Cardiac fibroblast (primary cell): ENCODE measurements at places on chromosomes 16 and 17.

DNA sequence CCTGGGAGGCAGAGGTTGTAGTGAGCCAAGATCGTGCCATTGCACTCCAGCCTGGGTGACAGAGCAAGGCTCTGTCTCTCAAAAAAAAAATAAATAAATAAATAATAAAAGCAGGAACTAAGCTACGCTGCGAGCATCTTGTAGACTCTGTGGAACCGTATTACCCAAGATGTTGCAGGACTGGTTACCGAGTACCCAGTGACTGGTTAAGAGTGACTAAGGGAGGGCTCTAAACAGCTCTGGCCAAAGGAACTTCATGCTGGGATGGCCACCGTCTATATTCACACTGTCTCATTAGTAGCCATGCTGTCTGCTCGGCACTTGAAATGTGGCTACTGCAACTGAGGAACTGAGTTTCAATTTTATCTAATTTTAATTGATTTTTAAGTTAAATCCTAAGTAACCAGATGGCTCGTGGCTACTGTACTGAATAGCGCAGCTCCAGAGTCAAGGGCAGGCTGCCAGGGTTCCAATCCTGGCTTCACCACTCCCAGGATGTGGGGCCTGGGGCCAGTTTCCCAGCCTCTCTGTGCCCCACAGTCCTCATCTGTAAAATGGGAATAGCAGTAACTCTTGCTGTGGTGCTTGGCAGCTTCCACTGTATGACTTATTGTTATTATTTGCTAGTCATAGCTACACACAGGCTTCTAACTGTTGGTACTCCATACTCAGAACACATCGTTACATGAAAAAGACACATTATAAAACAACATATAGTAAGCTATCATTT is 3.0 kb downstream of the NTAN1 start:
- DNase-seq = peak; percentile 35

GRCh38 chr16:89517128-89517527 is 8.9 kb downstream of the SPG7 start:
- DNase-seq = no peak

DNA sequence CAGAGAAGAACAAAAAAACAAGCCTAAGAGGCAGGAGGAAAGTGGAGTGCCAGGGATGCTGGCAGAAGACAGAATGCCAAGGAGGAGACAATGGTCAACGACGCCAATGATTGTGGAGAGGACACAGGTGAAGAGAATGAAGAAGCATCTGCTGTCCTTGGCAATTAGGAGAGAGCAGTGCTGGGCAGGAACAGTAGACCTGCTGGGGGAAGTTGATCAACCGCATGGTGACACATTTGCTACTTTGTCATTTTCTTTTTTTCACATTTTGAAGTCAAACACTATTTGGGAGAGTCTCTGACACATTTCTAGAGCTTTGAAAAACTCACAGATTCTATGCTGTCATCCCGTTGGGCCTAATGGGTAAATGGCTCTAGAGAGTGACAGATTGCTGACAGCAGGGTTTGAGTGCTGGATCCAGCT is 1.1 kb upstream of the PIK3R6 start:
- no peak for DNase-seq

DNA sequence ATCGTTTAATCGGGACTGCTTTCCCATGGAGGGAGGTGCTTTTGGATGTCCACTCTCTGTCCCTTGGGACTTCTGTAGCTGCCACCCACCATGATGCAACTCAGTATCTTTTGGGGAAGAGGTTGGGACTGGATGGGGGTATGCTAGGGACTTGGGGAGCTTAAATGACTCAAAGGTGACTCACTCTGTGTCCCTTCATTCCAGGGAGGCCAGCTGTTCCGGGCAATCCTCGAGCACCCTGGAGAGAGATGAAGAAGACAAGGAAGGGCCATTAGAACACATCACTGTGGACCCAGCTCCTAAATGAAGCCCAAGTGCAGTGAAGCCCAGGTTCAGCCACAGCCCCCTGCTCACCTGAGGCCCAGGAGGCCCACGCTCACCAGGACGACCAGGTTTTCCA is 4.6 kb downstream of the COL1A1 start:
- DNase-seq = peak; percentile 55

- no peak for DNase-seq
Observed at GRCh38 chr17:28675980-28676379, 14.0 kb downstream of the SUPT6H start.

DNA sequence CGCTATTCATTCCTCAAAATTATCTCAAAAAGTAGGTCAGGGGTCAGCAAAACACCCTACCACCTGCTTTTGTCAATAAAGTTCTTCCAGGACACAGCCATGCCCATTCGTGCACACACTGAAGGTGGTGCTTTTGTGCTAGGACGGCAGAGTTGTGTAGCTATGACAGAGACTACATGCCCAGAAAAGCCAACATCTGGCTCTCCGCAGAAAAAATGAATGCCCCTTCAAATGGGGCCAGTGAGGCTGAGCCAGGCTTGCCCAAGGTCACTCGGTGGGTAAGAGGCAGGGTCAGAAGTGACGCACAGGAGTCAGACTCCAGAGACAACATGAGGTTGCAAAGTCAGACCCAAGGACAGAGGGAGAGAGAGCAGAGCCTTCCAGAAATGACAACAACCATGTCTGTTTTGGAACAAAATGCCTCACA is 200.1 kb downstream of the XYLT1 start:
- DNase-seq = no peak

DNA sequence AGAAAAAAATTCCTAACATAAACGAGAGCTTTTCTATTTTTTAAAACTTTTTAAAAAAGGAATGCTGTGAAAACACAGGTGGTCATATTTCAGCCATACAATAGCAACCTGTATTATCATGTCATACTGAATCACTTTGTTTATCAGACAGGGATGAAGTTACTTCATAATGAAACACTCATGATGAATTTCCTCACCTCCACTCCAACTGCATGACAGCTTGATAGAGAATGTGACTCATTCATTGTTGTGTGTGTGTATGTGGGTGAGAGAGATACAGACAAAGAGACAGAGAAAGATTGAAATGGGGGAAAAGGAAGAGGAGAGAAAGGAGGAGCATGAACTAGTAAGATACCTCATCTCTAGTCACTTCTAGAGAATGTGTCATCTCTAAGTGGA is 109.0 kb downstream of the SYCE1L start:
- peak; percentile 93 for DNase-seq

DNA sequence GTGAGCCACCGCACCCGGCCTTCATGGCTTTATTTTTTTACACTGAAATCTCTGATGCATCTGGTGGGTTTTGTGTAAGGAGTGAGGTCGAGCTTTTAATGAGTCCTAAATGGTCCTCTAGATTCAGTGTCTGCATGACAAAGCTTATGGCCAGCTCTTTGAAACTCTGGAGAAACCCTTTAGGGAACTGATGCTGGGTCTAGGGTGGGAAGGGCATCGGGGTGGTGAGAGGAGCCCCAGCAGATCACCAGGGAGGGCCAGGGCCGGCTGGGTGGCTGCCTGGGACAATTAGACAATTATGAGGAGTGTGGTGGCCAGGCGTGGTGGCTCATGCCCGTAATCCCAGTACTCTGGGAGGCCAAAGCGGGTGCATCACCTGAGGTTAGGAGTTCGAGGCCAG is 93.9 kb downstream of the SEC14L1 start:
- DNase-seq = no peak

DNA sequence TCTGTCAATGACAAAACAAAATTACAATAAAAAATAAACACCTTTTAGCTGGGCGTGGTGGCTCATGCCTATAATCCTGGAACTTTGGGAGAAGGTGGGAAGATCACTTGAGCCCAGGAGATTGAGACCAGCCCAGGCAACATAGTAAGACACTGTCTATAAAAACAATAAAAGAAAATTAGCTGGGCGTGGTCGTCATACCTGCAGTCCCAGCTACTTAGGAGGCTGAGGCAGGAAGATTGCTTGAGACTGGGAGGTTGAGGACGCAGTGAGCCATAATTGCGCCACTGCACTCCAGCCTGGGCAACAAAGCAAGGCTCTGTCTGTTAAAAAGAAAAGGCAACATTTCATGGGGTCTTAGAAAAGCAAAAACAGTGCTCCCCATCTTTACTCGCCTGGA is 32.7 kb downstream of the EMP2 start:
- DNase-seq = no peak

GRCh38 chr17:81890447-81891302 is 711 bp downstream of the ALYREF start:
- no peak for DNase-seq

DNA sequence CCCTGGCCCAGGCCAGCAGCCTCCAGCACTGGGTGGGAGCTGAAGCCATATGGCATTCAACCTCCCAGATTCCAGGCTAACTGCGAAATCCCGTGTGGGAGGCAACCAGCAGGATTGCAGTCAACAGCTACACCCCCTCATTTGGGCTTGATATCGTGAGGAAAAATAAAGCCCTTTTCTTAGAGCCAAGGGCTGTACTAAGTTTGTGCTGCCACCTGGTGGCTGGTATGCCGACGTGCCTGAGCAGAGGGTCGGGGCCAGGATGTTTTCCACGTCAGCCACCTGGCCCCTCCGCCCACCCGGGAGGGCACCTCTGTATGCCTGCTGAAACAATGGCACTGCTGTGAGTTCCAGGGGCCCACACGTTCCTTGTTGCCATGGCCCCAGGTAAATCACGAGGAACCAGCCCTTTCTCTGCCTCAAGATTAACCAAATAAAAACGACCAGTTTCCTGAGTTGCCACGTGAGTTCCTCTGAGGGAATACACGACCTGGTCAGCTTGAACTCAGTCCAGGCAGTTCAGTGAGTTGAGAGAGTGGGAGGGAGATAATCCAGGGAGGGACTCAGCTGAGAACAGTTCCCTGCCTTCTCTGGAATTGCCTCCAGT is 9.0 kb downstream of the TMEM98 start:
- DNase-seq = peak; percentile 73

DNA sequence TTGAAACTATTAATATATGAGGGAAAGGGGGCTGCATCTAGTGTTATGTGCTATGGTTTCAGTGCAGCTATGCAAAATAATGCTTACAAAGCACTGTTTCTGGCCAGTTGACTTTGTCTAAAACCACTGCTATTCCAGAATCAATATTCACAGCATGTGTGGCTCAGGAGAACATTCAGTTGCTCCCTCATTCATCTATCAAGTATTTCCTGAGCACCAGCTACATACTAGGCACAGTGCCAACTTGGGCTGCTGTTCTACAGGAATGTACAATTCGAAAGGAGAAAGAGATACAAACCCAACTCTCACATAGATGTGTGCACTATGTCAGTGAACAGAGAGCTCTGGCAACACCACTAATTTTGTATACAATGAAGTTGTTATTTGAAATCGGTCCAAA is 183.0 kb downstream of the PHKB start:
- DNase-seq = peak; percentile 91

GRCh38 chr17:11996722-11997146 is 541 bp downstream of the ZNF18 start:
- DNase-seq = peak; percentile 50

- DNase-seq = no peak
Observed at GRCh38 chr17:9110501-9110900, 89.2 kb downstream of the NTN1 start.

GRCh38 chr16:85515319-85515745 is 97.8 kb upstream of the GSE1 start:
- DNase-seq = no peak

- no peak for DNase-seq
Observed at GRCh38 chr16:19239511-19240155, 45.9 kb upstream of the CLEC19A start.

GRCh38 chr17:80850109-80850508 is 141.5 kb upstream of the CHMP6 start:
- DNase-seq = no peak

DNA sequence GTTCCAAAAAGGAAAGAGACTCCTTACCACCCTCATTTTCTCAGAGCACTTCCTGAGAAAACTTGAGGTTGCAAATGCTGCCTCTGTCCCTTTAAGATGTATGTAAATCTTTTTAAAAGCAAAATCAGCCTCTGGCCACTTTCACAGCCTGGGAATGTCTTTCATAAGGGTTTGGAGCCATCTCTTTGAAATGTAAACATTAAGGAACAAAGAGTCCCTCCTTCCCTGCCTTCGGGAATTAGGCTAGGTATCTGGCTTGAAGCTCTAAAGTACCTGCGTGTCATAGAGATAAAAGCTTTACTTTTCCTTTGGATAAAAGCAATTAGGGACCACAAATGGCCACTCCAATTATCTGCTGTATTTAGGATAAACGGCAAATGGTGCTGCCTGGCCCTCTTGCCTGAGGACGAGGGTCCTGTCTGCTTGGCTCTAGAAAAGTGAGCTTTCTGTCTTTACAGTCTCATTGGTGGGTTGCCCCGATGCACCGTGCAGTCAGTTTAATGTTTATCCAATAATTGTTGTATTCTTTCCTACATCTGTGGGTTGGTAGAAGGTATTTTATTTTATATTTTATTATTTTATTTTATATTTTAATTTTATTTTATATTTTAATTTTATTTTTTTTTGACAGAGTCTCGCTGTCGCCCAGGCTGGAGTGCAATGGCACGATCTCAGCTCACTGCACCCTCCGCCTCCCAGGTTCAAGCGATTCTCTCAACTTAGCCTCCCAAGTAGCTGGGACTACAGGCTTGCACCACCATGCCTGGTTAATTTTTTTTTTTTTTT is 23.9 kb downstream of the NLRC3 start:
- no peak for DNase-seq

DNA sequence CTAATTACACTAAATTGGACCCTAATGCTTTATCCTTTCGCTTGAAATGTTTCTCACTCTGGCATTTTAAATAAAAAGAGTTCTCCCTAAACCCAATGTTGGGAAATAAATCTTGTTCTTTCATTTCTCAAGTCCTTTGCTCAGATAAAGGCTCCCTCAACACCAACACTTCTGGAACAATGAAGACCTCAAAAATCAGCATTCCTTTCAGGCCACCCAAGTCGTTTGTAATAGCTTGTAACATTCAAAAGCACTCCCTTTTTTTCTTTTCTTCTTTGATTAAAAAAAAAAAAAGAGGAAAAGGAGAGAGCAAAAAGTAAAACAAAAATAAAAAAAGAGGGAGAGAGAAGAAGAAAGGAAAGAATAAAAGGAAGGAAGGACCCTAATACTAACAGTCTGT is 23.3 kb upstream of the FOXJ1 start:
- no peak for DNase-seq

DNA sequence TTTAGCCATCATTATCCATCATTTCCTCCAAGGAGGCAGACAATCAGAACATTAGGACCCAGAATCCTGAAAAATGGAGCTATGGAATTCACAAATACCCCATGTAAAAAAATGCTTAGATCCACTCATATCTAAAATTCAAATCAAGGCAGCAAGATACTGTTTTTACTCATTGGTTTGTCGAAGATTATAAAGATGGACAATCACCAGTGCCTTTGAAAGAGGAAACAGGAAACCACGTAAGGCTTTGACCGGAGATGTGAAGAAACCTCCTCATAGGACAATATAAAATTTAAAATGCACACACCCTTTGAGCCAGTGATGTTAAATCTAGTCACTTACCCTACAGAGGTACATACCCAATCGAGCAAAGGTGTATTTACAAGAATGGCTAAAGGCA is 130.0 kb downstream of the XYLT1 start:
- no peak for DNase-seq
